GM04503 (cell line): ENCODE measurements at places on chromosomes 7 and 10.

DNA sequence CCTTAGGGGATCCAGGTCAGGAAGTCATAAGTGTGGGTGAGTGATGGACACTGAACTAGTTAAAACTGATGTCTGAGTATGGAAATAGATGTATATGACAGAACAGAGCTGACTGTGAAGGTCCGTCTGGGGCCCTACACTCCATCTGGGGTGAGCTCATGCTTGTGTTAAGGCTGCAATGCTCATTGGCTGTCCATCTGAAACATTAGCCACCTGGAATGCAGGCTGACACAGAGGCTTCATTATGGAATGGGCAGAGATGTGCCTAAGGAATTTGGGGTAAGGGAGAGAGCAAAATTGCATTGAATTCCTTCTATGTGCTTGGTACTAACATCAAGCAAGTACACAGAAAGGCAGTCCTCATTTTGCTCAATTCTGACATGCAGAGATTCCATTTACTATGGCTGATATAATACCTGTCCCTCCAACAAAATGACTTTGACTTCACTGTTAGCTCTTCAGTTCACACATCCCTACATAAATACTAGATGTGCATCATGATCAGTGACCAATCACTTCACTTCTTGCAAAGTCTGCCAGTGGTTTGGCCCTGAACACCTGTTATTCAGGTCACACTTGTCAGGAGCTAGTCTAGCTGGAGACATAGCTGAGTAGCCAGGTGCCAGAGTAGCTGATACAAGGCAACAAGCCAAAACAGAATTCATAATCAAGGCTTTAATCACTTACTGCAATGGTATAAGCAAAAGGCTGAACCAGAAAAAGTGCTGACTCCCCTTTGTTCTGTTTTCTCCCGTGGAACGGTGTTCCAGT is 128.9 kb upstream of the VWC2 start:
- no peak for DNase-seq

DNA sequence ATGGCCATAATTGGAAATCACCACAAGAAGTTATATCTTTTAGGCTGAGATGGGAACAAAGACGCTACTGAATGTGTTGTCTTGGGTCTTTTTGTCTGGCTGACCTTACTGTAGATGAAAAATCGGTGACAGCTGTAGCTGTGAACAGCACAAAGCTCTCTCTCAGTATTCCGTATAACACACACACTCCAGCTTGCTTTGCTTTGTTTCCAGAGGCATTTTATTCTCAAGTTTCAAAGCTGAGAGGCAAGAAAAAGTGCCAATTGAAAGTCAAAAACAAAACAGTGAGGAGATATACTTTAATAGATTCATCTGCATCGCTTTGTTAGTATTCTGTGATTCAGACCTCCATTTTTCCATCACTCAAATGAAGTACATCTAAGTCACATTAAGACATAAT is 39.6 kb upstream of the CABCOCO1 start:
- no peak for DNase-seq

- no peak for DNase-seq
These were observed 281.9 kb downstream of the CAMK1D start for GRCh38 chr10:12631216-12631615.

DNA sequence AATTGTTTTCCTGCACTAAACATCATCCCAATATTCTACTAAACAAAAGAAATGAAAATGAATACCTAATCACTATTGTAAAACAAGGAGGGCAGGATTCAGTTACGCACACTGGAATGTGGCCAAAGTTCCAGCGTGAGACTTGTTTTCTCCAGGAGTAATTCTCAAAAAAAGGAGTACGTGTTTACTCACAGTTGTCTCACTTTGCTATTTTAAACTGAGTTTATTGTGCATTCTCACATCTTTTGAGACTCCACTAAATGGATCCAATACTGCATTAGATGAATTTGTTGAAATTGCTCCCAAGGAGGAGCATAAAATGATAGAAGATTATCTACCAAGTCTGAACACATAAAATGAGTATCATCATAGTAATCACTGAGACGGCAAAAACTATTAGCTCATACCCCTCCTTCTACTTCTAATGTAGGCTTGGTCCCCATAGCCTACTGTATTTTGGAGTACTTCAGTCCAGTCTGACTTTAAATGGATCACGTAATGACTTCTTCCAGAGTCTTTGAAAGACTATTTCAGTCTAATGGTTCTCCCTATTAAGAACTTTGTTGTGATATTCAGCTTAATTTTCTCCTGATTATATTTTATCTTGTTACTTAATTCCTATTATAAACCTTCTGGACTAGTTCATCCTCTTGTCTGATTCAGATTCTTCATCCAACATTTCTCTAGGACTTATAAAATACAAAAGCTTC is 3.8 kb downstream of the GRM3 start:
- DNase-seq = no peak

DNA sequence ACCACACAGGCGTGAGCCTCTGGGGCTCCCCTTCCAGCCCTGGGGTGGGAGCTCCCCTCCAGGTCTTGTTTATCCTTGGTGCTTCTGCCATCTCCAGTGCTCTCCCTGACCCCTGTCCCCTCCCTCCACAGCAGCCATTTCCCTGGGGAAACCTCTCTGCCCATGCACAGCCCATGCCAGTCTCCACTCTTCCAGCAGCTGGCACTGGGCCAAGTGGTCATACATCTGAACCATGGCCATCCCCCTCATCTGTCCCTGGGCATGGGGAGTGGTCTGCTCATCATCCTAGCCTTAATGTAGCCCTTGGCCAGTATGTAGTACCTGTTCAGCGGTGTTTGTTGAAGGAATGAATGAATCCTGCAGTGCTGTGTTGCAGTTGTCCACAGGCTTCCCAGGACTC is 172.4 kb upstream of the ZNF32 start:
- DNase-seq = no peak

- no peak for DNase-seq
These were observed 101.8 kb upstream of the FZD1 start for GRCh38 chr7:91162436-91162835.

DNA sequence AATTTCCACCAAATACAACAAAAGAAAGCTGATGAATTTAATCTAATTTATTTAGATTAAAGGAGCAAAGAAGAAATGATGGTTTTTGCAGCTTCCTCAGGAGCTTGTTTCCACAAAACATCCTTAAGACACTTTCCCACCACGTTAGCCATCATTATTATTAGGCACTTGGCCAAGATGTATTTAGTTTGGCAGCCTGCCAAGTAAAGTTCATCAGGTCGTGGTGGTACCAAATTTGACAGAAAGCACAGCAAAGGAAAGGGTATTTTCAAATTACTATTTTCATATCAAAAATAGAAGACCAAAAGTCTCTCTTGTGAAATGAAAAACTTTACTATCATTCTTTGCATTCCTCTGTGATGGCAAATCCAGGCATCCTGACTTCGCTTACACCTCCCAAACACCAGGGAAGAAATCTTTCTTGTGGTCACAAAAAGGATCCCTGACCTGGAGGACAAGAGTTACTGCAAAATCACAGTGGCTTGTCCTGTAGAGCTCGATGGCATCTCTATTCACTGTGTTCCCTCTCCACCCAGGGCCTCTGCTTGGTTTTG is 123.1 kb upstream of the INHBA start:
- DNase-seq = no peak

- no peak for DNase-seq
These were observed 459 bp downstream of the CYCS start for GRCh38 chr7:25124465-25125136.

DNA sequence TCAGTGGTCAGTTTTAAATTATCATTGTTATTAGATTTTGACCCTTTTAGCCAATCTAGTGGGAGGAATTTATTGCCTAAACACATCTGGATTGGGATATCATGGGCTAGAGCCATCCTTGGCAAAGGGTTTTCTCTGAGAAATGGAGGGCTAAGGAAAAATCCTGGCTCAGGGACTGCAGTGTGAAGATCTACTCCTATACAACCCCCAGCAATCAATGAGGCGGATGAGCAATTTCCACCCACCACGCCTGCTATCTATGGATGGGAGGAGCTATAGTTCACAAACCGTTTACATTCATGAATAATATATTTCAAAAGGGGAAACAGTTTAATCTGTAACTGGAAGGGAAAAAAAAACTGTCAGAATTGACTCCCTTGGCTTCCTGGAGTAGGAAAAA is 2.7 kb downstream of the CAV1 start:
- DNase-seq = no peak

- DNase-seq = no peak
These were observed 9.1 kb upstream of the FZD9 start for GRCh38 chr7:73424489-73424885.

DNA sequence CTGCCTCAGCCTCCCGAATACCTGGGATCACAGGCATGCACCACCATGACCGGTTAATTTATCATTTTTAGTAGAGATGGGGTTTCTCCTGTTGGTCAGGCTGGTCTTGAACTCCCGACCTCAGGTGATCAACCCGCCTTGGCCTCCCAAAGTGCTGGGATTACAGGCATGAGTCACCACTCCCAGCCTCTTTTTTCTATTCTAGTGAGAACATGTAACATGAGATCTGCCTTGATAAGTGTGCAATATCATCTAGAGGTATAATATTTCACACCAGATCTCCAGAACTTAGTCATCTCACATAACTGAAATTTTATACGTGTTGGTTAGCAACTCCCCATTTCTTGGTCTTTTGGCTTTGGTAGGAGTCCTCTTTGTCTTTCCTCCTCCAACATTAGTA is 656.9 kb downstream of the CNTNAP2 start:
- DNase-seq = no peak

DNA sequence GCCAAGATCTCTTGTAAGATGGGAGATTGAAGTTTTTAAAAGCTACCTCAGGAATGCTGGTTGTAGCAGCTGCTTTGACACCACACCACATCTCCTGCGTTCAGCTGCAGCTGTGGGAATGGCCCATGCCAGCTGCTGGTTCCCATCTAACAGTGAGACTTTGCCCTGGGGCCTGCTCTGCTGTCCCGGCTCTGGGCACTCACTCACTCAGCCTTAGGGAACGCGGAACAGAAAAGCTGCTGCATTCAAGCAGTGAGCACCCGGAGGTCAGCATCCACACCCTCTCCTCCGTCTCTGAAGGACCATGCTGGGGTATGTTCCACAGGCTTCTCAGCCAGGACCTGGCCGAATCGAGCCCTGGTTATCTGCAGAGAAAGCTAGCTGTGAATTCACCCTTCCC is 197.1 kb upstream of the CXCL12 start:
- DNase-seq = peak; percentile 34

DNA sequence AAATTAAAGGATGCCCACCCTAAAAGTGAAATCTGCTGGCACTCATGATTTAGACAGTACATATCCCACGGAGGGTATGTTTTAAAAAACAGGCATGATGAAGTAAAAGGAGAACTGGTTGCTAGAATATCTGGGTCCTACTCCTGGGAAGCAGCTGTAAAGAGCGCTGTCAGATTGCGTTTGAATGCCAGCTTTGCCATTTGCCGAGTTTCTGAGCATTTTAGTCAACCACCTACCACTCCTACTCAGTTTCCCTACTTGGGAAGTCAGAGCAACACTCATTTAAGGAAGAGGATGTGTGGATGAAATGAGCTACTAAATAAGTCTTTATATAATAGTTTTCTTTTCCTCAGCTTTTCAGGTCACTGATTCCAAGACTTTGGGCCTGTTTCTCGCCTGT is 1.1 kb upstream of the UMAD1 start:
- DNase-seq = no peak

- DNase-seq = no peak
These were observed 561 bp upstream of the HNRNPF start for GRCh38 chr10:43409385-43410109.

- no peak for DNase-seq
These were observed 10.7 kb downstream of the SEMA3D start for GRCh38 chr7:85176197-85176596.

DNA sequence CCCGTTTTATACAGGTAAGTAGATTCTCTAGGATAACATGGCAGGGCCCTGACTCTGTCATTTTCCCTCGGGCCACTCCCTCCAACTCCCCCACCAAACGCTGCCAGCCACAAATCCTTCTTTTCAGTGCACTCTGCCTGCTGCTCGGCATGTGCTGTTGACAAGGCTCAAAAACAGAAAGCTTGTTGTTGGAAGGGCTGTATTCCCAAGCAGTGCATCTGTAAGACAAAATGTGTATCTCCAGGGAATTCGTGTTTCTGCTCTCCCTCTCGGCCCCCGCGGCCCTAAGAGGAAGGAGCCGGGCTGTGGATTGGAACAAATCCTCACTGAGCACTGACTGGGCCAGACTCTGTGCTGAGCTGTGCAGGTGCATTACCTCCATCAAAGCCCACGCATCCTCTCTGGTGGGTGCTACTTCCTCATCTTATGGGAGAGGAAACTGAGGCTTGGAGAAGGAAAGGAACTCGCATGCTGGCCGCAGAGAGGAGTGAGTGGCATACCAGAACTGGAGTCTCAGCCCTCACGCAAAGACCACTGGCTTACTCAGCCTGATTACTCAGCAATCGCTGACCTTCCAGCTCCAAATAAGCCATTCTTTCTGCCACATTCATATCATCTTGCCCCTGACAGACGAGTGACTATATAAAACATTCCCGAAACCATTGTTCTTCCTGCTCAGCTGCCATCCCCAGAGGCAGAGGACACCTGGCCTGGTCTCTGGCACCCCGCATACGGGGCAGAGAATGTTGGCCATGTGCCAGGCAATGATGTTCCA is 33.5 kb upstream of the ENO4 start:
- peak; percentile 17 for DNase-seq

DNA sequence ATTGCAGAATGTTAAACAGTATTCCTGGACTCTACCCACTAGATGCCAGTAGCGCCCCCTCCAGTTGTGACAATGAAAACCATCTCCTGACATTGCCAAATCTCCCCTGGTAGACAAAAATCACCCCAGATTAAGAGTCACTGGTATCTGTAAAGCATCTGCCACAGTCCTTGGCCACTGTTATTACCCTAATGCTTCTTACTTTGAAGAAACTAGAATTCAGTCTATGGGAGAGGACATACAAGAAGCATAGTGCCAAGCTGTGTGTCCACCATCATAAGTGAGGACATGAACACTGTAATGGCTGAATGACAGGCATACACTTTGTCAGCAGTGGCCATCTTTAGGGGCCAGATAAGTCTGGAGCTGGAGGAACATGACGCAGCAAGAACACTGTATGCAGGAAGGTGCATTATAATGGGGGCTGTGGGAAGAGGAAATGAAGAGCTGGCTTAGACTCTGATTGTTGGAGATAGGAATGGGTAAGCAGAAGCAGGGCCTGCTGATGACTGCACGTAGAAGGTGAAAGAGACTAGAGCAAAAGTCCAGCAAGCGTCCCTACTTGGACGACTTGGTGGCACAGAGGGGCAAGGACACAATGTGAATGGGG is 32.5 kb downstream of the CBX3 start:
- DNase-seq = no peak

- DNase-seq = peak; percentile 0
These were observed 857.9 kb downstream of the TYW1 start for GRCh38 chr7:67854221-67855178.

DNA sequence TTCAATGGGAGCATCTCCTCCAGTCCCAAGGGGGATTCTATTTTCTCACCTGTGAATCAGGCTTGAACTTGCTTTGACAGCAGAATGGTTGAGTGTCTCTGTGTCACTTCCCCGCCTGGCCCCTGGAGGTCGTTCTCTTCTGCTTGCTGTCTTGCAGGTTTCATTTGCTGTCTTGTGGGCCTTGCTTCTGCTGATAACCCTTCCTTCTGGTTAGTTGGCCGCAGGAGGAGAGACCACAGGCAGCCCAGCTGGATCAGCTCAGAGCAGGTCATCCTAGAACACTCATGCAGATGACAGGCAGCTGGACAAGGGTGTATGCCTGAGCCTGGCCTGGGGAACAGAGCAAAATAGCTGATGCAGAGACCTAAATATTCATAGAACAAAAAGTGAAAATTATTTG is 344.2 kb upstream of the ADARB2 start:
- no peak for DNase-seq

GRCh38 chr10:118692872-118693271 is 61.9 kb downstream of the CACUL1 start:
- peak; percentile 95 for DNase-seq

GRCh38 chr10:4101918-4102654 is 317.1 kb upstream of the KLF6 start:
- DNase-seq = no peak
